ENCODE measurements at places on chromosomes 3 and 15.
A peak's percentile ranks its signal among the peaks of the same experiment; 100 is the strongest.

DNA sequence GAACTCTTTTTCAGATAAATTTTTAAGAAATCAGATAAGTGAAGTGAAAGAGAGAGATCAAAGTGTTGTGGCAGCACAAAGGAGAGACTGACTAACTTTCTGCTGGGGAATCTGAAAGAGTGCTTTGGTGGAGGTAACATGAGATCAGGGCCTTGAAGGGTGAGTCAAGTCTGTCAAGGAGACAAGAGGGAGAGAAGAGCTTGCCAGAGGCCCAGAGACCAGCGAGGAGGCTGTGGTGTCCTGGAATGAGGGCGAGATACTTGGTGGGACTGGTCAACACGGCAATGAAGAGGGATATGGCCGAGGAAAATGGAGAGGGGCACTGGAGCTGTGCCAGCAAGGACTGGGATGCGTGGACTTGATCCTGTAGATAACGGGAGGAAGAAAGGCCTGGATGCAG is 4.6 kb downstream of the TADA3 start:
- DNase-seq, result no peak

GRCh38 chr3:129793319-129793718 is 100.2 kb downstream of the TMCC1 start:
- DNase-seq, result no peak

GRCh38 chr3:35929158-35929557 is 289.8 kb downstream of the ARPP21 start:
- no peak for DNase-seq

DNA sequence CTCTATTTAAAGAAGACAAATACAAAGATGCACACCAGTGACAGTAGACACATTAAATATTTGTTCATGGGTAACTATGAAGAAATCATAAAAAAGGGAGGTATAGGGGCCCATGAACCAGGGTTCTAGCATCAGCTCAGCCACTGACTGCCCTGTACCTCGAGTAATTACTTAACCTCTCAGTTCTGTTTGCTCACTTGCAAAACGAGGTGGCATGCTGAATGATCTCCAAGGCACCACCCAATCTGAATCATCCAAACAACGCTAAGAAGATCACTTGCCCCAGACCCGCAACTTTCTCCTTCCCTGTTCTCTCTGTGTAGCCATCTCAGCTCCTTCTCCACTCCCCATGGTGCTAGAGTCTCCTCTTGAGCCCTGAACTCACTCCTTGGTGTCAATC is 374.7 kb downstream of the VPS13C start:
- no peak for DNase-seq

DNA sequence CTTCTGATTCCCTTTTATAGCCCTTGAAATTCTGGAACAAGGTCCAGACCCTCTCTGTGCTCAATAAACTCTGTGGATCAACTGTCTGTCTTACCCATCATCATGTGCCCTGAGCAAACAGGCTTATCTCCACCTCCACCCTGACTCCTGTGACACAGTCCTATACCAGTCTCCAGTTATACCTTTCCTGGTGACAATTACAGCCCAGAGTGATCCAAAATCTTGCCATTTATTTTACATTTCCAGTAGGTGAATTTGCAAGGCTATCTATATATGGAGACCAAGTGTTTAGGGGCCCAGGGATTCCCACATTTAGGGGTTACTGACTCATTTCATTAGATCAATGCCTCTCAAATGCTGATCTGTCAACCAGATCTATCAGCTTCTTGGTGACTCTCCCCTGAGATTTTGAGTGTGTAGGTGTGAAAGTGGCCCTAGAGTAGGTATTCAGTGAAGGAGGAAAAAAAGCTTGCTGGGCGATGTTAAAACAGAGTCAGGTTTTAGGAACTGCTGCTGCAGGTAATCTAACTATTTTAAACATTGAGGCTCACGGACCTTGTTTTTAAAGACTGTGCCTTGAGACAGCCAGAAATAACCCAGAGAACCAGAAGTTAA is 229.6 kb upstream of the WNT5A start:
- no peak for DNase-seq

- no peak for DNase-seq
These were observed 777 bp upstream of the EIF4A2 start for GRCh38 chr3:186782542-186783057.

DNA sequence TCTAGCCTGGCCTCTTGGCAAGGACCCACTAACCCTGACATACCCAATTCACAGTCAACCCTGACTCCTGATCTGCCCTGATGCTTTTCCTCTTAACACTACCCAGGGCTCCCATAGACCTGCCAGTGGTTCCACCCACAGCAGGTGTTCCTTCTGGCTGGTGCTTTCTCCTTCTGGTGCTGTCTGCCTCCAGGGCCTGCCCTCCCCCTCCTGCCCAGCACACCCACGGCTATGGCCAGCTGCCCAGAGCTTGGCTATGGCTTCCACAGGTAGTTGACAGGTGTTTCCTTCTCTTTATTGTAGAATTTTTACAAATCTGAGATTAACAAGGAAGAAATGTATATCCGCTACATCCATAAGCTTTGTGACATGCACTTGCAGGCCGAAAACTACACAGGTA is 46.5 kb upstream of the MANF start:
- no peak for DNase-seq

GRCh38 chr15:80844011-80844732 is 65.0 kb downstream of the CEMIP start:
- no peak for DNase-seq

- no peak for DNase-seq
These were observed 187.2 kb downstream of the EPHA6 start for GRCh38 chr3:97001611-97002010.

GRCh38 chr3:136787349-136787748 is 31.6 kb upstream of the SLC35G2 start:
- DNase-seq, result peak; percentile 15

GRCh38 chr15:77009646-77010311 is 14.9 kb downstream of the PSTPIP1 start:
- DNase-seq, result no peak

GRCh38 chr3:105527535-105527934 is 160.8 kb downstream of the ALCAM start:
- DNase-seq, result no peak

DNA sequence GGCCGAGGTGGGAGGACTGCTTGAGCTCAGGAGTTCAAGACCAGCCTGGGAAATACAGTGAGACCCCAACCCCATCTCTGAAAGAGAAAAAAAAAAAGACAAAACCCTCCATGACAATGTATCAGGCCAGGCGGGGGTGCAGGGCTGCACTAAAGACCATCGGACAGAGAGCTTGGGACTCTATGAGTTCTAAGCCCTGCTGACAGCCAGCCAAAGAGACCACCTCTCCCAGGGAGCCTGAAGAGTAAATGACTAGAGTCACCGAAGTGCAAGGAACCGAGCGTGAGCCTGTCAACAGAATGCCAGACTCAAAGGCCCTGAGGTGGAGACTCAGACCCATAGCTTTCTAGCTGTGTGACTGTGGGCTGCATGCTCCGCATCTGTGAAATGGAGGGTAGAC is 12.5 kb downstream of the POC1A start:
- no peak for DNase-seq

DNA sequence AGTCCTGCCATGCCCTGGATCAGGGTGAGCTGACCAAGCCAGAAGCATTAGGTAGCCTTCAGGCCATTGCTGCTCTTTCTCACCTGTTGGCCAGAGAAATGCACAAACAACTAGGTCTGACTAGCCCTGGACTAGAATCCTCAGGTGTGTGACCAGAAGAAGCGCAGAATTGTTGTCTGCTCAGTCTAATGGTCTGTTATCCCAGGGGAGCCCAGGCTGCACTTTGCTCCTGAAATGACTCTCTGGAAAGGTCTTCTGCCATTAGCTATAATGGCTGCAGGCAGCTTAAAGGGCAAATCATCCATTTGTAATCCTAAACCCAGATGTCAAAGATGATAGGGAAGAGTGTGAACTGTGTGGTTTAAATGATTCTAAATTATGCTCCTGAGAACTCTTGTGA is 246.1 kb downstream of the NFKBIZ start:
- DNase-seq, result no peak

GRCh38 chr3:128823631-128824030 is 55.8 kb upstream of the ACAD9 start:
- DNase-seq, result no peak

GRCh38 chr3:126551839-126552687 is 6.7 kb downstream of the C3orf22 start:
- DNase-seq, result no peak

GRCh38 chr15:94028121-94028520 is 203.2 kb upstream of the MCTP2 start:
- no peak for DNase-seq

DNA sequence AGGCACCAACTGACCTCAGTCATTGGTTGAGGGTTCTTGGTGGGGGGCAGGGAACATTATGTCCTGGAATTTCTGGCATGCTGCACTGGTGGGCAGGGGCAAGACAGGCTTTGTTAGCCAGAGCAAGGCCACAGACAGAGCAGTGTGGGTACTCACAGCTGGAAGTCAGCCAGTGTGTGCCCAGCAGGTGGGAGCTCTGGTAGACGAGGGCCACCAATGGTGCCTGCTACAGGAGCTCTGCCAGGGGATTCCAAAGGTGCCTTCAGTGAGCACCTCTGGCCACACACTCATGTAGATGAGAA is 31.3 kb downstream of the CYP8B1 start:
- DNase-seq, result no peak

DNA sequence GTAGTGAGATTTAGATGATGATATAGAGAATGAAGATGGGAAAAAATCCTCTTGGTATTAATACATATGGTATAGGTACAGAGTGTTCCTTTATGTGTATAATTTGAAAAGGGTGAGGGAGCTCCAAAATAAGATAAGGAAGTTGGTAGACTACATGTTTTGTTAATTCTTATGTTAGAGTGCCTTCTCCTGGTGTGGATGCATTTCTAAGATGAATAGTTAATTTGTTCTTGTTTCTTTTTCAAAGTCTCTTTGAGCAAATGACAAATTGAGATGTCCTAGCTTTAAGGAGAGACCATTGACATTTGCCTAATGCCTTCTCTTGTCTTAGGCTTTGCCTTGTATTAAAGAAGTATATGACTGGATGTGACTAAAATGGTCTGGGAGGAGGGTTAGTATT is 34.1 kb downstream of the AKAP13 start:
- no peak for DNase-seq

GRCh38 chr15:66774001-66774814 is 72.2 kb downstream of the SMAD6 start:
- peak; percentile 21 for DNase-seq

DNA sequence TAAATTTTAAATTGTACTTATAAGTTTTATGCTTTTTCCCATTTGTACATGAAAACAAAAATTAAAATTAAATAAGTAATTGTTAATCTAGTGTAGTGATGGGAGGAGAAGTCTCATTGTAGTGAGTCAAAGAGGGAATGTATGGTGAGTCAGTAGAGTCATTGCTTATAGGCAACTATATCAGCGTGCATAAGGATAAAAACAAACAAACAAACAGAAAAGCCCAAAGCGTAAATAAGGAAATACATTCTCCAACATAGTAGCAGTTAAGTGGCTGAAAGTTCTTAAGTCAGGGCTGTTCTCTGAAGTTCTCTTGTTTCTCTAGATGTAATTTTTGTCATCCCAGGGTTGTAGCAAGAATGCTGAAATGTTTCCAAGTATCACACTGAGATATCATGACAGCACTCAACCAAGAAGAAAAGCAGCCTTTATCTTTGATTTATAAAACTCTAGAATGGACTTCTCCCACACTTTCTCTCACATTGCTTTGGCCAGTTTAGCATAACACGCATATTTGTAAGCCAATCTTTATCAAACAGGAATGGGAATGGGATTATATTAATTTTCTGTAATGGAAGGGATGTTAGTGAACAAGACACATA is 184.1 kb upstream of the TP63 start:
- DNase-seq, result no peak

- DNase-seq, result no peak
These were observed 228.8 kb downstream of the NSUN3 start for GRCh38 chr3:94291686-94292085.

DNA sequence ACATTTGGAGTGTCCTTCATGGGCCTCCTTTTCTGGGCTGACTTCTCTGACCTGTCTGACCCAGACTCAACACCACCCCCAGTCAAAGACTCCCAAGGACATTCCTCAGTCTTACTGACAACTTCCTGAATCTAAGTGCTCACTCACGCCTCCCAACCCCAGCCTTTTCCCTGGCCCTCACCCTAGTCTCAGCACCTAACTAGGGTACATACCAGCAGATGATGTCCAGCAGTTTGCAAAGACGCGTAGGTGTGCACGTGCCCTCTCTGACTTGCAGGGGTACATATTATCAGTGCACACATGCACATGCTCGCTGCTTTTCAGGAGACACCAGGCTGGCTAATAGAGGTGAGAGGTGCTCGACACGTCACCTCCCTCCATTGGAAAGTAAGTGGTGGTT is 38.7 kb upstream of the SLCO2A1 start:
- no peak for DNase-seq

DNA sequence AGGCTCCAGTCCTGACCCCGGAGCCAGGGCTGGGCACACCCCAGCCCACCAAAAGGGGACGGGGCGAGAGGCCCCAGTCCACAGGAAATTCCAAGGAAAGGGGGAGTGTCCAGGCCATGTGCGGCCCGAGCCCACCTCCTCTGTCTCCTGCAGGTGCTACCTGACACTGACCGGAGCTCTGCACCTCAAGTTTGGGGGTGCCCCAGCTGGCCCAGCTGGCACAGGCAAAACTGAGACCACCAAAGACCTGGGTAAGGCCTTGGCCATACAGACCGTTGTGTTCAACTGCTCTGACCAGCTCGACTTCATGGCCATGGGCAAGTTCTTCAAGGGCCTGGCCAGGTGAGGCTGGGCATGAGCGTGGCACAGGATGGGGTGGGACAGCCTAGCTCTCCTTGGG is 44.9 kb downstream of the DNAH1 start:
- DNase-seq, result no peak

DNA sequence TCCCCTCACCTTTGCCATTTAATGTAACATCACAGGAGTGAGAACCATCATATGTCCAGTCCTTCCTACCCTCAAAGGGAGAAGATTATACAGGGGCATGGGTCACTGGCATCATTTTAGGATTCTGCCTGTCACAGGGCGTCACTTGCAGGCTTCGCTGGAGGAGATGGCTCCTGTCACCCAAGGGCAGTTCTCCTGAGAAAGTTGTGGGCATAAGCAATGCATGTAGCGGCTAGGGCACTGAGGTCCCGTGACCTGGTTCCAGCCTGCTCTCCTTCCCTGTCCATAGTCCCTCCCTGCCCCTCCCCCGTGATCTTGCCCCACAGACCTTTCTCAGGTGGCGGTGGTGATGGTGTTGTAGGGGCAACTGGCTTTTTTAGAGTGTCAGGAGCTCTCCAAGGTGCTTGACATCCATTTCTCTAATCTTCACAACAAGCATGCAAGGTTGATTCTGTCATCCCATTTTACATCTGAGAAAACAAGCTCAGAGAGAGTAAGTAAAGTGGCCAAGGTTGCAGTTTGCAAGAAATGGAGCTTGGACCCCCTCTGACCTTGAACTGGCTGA is 241.5 kb upstream of the CTDSPL start:
- DNase-seq, result no peak

- no peak for DNase-seq
These were observed 177.8 kb downstream of the ATG7 start for GRCh38 chr3:11450015-11450414.

All from activated naive CD4-positive, alpha-beta T cell treated with Interleukin-2 at 50 U/mL for 16 hours (primary cell).